Breast epithelium (tissue), 4 donors: ENCODE measurements at places on chromosomes 6 and 20.

- no peak for DNase-seq
Observed at GRCh38 chr6:57182017-57182432, 9.9 kb downstream of the BAG2 start.

DNA sequence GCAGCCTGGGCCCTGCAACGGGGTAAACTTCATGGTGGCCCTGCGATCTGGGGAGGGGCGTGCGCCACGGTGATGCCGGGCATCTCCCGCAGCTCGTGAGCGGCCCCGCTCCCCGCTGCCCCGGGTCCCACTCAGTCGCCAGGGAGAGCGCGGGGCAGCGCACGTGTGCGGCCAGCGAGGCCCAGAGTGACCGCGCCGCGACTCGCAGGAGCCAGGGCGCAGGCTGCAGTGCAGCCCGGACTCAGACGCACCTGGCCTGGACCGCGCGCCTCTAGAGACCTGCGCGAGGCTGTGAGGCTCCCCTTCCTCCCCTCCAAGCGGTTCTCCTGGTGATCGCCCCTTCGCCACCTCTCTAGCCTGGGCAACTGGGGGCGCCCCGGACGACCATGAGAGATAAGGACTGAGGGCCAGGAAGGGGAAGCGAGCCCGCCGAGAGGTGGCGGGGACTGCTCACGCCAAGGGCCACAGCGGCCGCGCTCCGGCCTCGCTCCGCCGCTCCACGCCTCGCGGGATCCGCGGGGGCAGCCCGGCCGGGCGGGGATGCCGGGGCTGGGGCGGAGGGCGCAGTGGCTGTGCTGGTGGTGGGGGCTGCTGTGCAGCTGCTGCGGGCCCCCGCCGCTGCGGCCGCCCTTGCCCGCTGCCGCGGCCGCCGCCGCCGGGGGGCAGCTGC, 652 bp downstream of the BMP6 start:
- DNase-seq: no peak

DNA sequence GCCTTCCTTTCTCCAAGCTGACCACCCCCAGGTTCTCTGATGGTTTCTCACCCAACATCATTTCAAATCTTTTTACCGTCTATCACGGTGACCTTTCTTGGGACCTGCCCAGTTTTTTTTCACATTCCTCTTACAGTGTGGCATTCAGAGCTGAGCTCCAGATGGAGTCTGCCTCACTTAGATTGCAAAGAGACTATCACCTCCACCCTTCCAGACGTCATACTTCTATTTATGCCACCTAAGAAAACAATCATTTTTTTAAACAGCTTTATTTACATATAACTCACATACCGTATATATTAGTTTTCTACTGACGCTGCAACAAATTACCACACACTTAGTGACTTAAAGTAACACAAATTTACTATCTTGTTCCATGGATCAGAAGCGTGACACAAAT, 32.3 kb upstream of the CTNNBL1 start:
- no peak for DNase-seq

DNA sequence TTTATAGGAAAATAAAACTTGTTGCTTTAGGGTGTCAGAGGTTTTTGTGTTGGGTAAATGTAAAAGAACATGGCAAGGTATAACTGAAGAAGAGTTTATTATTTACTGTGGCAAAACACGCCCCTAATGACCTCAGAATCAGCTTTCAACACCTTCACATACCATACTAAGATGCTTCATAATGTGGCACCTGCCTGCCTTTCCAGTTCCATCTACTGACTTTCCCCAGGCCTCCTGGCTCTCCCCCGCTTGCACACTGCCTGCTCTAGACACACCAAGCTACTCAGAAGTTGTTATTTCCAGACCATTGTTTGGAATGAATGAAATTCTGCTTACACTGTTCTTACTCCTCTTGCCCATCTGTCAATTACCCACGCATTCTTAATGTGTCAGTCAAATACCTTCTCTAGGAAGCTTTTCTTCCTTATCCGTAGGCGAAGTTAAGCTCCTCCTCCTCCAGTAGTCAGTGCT, 1.8 kb downstream of the TIAM2 start:
- no peak for DNase-seq

DNA sequence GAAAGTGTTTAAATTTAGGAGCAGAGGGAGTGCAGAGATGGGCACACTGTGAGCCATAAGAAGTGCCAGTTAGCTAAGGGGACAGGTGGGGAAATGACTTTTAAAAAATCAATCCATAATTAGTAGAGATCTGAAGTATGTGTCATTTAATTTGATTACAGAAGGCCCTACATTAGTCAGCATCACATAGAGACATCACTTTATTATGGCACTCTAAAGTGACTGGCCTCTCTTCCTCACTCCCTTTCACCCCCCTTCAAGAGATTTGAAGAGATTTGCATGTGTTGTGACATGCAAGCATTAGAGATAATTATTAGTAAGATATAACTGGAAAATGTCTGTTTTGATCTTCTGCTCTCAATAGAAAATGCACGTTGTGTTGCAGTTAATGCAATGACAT, 86.7 kb downstream of the SLX4IP start:
- no peak for DNase-seq

GRCh38 chr20:40778894-40779496, 90.0 kb upstream of the MAFB start:
- no peak for DNase-seq

DNA sequence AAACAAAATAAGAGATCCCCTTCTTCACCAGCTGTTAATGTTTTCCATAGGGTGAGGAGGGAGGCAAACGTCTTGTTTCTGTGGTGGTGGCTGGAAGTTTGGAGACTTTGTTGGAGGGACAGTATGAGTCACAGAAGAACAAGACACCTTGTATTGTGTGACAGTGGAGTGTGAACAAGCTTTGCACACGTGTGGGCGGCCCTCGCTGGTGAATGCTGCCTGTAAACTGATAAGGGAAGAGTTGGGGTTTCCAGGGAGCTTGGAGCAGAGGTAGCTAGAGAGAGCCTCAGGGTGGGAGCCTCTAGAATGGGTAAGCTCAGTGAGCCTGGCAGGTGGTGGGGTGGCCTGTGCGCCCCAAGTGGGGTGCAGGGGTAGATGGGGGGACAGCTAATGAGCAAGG, 78.3 kb downstream of the ZDHHC14 start:
- no peak for DNase-seq

- no peak for DNase-seq
Observed at GRCh38 chr20:2983508-2983907, 59.9 kb upstream of the GNRH2 start.

GRCh38 chr6:75603106-75603420, 1.4 kb downstream of the SENP6 start:
- no peak for DNase-seq
